ENCODE measurements at places on chromosomes 3 and 15.

DNA sequence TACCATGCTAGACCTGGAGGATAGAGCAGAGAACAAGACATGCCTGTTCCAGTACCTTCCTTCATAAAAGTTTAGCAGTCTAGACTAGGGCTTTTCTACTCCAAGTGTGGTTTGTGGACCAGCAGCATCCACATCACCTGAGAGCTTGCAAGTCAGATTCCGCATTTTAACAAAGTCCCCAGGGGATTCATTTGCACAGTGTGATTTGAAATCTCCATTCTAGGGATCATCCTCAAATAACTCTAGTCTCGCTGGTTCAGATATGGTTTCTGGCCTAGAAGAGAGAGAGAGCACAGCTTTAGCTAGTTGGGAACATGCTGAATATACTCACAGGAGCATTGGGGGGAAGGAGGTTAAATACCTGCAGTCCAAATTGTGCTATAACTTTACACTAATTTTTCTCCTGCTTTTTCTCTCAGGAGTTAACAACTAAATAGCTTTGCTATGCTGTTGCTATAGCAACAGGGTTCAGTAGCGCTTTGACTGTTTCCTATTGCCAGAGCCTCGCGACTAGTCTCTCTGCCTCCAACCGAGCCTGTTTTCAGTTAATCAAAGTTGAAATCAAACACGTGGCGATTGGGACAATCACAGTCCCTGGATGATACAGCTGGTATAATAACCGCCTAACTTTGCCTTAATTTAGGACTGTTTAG is 64.0 kb upstream of the RASGRF1 start:
- no peak for DNase-seq

GRCh38 chr3:49132073-49132436 is 795 bp downstream of the LAMB2 start:
- no peak for DNase-seq

GRCh38 chr3:24454856-24455255 is 39.8 kb downstream of the THRB start:
- DNase-seq: no peak

- DNase-seq: no peak
Observed at GRCh38 chr3:8990266-8991215, 27.3 kb upstream of the RAD18 start.

DNA sequence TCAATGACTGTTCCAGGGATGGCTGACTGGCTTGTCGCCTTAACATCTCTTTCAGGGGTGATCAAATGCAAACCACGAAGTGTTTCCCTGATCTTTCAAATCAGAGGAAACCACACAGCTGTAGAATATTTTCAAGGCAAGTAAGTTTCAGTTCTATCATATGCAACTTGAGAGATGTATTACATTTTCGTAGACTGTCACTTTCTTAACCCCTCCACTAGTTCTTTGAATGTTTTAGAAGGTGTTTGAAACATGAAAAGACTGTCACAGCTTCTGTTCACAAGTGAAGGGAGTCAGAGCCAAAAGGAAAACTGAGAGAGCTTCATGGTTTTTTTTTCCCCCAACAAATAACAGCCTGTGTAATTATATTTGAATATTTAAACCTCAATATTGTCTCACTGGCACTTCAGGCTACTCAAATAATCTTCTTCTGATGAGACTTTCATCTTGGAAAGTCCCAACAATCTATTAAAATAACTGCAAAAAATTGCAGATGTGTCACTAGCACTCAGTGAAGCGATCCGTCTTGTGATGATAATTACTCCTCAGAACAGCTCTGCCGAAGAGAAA is 25.9 kb upstream of the CAPN7 start:
- no peak for DNase-seq

- no peak for DNase-seq
Observed at GRCh38 chr15:90869140-90869541, 753 bp downstream of the FURIN start.

- no peak for DNase-seq
Observed at GRCh38 chr3:179186426-179186825, 38.3 kb downstream of the PIK3CA start.

DNA sequence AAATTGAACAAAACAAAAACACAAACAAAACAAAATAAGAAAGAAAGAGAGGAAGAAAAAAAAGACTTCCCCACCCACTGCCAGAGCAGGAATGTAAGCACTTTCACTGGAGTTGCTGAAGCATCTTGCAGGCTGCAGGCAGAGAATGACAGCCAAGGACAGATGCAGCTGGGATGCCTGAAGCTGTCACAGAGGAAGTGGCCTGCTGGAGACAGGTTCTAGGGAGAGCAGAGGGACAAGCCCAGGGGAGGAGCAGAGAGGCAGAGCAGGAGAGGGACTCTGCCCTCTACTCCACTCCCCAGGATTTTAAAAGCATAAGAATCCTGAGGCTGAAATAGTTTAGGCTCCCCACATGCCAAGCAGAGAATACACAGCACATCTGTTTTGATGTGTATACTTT is 326.2 kb downstream of the TUSC7 start:
- no peak for DNase-seq

DNA sequence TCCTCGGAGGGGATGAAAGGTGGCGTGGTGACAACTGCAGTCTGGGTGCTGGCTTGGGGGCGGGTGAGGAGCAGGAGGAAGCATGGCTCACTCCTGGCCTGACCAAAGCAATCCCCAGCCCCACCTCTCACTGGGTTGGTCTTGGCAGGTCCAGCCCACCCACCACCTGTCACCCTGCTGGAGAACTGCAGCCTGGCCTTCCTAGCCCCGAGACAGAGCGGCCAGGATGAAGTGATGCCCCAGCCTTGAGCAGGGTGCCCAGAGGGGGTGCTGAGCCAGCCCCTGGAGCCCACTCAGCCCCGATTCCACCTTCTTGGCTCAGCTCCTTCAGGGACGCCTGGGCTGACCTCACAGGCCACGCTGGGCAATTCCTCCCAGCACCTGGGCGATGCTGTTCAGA is 89.9 kb downstream of the IQSEC1 start:
- no peak for DNase-seq

GRCh38 chr3:98982351-98982750 is 80.9 kb upstream of the DCBLD2 start:
- no peak for DNase-seq

DNA sequence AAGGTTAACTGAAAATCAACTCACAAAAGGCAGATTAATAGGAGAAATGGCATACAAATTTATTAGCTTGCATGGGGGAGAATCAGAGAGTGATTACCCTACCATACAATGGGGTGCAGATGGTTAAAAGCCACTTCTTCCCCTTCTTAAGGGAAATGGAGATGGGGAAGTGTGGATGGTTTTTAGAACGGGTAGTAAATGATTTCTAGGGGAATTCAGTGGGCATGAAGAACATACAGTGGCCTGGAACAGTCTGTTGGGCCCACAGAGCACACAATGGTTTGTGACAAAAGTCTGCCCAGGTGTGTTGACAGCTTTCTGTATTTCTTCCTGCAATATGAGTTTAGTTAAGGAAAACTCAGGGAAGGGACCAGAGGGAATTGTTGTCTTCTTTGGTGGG is 61.0 kb downstream of the C3orf80 start:
- DNase-seq: no peak
